NCI-H82 (cell line): ENCODE measurements at places on chromosomes 7 and 10.

DNA sequence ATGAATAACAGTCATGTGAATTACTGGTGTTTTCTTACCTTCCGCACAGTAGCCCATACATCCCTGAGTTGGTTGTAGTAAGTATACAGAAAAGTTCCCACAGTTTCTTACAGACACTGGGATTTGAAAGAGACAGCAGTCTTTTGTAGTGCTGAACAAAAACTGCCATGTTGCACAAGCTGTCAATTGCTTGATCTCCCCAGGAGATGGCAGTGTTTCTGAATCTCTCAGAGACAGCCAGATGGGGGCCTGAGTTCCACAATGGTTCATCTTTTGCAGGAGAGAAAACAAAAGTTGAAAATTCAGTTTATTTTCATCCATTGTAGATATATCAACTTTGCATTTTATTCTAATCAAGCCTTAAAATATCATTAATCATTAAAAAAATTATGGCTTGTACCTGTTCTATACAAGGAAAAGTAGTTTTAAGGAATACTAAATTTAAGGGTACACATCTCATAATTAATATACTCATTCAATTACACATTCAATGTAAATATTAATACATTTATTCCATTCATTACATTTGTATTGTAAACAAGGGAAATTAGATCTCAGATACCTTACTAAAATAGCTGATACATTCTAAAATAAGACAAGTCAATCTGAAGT, 14.5 kb downstream of the VWDE start:
- DNase-seq: peak; percentile 82

- DNase-seq: no peak
Observed at GRCh38 chr10:49655099-49655498, 24.4 kb upstream of the C10orf53 start.

GRCh38 chr10:50619166-50619565, 4.6 kb downstream of the SGMS1 start:
- no peak for DNase-seq

GRCh38 chr10:107064075-107064474, 100.4 kb downstream of the SORCS1 start:
- DNase-seq: peak; percentile 27
